ENCODE measurements at places on chromosomes 3 and 15.
A peak's percentile ranks its signal among the peaks of the same experiment; 100 is the strongest.

- DNase-seq, result no peak
Measured at GRCh38 chr3:184801241-184801785, 10.7 kb upstream of the VPS8 start.

DNA sequence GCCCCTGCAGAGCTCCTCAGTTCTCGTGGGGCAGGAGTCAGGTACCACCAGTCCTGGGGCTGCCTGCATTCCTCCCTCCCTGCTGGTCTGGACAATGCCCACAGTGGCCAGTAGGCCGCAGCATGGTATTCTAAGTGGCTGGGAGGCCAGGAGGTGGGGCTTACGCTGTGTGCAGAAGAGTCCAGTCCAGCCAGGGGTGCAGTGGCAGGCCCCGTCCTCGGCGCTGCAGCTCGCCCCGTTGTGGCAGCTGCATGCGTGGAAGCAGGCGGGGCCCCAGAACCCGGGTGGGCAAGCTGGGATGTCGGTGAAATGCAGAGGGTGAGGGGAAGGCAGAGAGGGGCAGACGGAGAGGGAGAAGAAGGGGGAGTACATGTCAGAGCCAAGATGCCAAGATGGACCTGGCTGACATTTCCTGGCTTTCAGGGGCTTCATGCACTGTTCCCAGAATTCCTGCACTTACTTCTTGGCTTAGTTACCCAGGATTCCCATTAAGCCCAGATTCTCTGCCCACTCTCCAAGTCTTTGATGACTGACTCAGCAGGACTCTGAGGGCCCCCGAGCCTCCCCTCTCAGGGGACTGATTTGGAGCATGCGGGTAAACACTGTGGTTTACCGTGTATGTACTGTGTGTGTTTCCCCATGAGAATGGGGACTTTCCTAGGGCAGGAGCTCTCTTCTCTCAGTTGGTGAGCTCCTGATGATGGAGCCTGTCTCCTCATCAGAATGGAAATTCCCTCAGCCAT lies 47.5 kb downstream of the RAB11A start:
- DNase-seq, result peak; percentile 62

- DNase-seq, result no peak
Measured at GRCh38 chr3:53190659-53191058, 29.6 kb downstream of the PRKCD start.

DNA sequence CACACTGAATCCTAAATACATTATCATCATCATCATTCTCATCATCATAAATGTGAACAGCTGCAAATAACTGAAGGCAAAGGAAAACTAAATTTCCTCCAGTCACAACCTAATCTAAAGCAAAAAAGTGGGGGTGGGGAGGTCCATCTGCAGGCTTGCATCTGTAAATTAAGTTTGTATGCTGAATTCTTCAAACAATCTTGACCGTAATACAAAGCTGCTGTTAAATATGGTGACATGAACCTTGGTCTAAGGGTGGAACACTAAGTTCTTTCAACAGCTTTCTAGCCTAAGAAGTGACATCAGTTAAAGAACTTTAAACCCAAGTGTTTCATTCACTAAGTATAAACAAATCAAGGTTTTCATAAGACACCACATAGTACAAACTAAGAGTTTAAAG lies 4.3 kb downstream of the LRRFIP2 start:
- DNase-seq, result no peak

GRCh38 chr15:89035150-89035549 lies 53.1 kb upstream of the ABHD2 start:
- no peak for DNase-seq

DNA sequence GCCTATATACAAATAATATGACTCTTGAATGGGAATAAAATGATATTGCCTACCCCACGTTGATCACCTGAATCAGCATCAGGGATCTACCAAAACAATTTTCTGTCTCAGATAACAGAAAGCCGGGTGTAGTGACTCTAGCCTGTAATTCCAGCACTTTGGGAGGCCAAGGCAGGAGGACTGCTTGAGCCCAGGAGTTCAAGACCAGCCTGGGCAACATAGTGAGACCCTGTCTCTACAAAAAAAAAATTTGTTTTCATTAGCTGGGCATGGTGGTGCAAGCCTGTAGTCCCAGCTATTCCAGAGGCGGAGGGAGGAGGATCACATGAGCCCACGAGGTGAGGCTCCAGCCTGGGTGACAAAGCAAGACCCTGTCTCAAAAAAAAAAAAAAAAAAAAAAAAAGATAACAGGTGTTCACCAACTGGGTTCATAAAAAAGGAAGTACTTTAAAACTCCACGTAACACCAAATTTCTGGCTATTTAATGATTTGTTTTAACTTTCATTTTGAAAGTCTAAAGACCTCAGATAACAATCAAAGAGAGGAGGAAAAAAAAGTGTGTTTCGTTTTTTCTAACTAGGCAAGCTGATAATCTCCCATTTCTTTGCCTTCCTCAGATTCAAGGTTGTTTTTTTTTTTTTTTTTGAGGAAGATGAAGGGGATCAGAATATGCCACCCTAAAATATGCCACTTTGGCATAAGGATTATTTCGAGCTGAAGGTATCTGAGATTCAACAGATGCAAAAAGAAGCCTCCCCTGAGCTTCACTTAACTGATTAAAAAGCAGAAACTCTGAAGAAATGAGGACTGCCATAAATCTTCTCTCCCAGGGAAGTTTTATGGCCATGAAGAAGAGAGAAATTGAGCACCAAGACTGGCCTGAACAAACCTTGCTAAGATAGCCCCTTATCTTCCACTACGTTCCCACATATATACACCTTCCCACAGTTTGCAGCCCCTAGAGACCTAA lies 44.1 kb downstream of the TRANK1 start:
- DNase-seq, result no peak

DNA sequence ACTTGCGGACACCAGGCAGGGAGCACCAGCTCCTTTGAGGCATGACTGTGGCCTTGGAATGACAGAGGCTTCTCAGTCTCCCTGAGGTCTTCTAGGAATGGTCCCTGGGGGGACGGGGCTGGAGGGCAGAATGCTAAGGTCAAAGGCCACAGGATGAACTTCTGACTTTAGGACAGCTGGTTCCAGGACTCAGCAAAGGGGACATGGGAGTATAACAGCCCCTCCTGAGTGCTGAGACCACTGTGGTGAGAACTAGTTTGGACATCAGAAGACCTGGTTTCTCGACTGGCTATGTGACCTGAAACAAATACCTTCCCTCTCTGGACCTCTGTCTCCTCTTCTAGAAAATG lies 17.8 kb downstream of the ITGA11 start:
- DNase-seq, result no peak

GRCh38 chr15:74458473-74458872 lies 2.5 kb downstream of the UBL7 start:
- no peak for DNase-seq

GRCh38 chr3:13682331-13683013 lies 133.5 kb downstream of the FBLN2 start:
- DNase-seq, result no peak

GRCh38 chr3:13229273-13229949 lies 156.2 kb upstream of the IQSEC1 start:
- DNase-seq, result peak; percentile 13

GRCh38 chr3:38627956-38628355 lies 21.5 kb downstream of the SCN5A start:
- DNase-seq, result no peak

GRCh38 chr3:196590279-196590678 lies 21.8 kb downstream of the FBXO45 start:
- no peak for DNase-seq

DNA sequence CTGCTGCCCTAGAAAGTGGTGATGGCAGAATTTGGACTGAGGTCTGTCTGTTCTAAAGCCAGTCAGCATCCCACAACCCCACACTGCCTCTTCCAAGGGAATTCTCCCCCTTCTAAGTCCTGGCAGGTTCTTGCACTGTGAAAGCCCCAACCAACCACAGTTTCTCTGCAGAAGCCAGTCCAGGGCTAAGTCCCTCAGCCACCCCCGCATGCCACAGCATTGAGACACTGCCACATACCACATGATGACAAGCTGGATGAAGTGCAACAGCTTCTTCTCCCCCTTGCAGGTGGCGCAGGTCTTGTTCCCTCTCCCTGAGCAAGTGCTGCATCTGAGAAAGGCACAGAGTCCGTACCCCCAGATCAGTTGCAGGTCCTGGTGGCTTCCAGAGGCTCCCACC lies 18.6 kb downstream of the SSUH2 start:
- peak; percentile 83 for DNase-seq

DNA sequence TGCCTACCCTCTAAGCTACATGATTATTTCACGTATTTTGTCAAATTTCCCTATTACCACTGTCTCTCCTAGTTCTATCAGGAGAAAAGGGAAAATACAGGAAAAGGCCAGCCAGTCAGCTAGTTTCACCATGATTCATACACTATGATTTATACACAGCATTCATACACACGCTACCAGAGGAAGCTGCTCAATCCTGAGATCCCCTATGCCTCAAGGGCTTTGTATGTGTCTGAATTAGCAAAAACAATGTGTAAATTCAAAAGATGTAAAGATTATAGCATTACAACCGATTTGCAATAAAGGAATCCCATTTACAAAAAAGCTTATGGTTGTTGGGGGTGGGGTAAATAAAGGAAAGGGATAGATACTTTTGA lies 3.1 kb upstream of the ACKR4 start:
- DNase-seq, result peak; percentile 90

GRCh38 chr15:59550530-59550929 lies 61.1 kb upstream of the GCNT3 start:
- DNase-seq, result no peak

GRCh38 chr3:165796701-165797100 lies 40.5 kb downstream of the BCHE start:
- no peak for DNase-seq

DNA sequence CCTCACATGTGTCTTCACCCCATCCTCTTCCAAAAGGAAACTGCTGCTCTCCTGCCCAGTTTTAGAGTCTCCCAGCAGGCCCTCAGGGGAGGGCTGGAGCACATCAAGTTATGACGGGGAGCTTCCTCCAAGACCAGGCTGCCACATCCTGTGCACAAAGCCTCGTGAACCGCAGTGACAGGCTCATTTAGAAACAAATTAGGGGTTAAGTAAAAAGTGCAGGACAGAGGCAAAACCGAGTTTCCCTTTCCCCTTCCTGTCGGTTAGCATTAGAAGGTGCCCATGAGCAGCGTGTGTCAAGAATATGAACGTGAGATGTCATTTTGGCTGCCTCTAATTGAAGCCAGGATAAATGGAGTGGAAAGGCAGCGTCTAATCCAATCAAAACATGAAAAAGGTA lies 199.7 kb downstream of the ARRDC4 start:
- DNase-seq, result peak; percentile 27

- no peak for DNase-seq
Measured at GRCh38 chr15:101149864-101150722, 101.8 kb downstream of the CHSY1 start.

DNA sequence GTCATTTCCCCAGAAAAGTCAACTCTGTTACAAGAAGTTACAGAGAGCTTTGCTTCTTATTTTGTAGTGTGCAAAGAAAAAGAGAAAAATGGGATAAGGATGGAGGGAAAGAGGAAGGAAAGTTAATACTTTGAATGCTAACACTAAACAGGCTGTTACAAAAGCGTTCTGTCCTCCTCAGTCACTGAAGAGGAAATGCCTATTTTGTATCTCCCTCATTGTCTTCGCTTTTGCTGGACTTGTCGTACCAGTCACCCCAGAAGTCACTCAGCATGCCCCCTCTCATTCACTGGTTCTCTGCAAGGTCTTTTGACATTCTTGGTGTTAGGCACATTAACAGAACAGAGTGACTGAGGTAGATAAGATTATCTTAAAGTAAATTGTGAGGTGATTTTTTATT lies 129.6 kb downstream of the ALCAM start:
- no peak for DNase-seq

DNA sequence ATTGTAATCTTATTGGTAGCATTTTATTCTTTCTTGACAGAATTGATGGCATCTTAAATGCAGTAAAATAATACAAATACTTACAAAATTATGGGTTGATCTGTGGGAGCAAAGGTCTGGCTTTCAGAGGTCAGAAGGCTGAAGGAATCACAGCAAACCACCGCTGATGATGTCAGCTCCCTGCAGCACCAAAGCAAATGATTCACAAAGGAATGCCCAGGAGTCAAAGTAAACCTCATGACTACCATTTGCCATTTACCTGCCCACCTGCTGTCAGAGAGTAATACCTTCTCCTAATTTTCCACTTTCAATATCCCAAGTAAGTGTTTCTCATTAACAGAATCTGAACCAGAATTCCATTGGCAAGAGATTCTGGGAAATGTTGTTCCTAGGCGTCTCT lies 46.1 kb downstream of the CPA3 start:
- DNase-seq, result no peak

DNA sequence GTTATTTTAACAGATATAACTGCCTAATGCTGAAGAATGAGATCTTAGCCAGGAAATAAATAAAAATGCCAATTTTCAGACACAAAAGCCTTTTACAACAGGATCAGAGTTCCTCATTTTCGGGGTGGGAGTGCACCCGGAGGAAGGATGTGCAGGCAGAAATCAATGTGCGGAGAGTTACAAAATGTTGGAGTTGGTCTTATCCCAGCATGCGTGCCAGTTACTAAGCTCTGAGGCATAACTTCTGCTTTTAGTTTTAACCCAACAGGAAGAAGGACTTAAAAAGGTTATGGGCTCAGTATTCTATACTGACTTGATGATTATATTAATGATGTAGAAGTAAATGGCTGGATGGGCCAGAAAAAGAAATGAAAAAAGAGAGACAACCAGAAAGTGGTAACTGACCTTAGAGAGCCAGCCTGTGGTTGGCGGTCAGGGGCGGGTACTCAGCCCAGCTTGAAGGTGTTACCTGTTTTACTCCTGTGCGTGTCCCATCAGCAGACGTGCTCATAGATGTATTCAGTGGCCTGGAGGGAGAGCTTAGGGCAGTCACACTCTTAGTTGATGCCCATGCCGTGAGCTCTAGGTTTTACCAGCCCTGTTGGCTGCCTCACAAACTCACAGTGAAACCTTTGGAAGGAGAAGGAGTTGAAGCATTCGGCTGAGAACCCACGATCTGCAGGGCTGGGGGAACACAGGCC lies 164.7 kb downstream of the SV2B start:
- no peak for DNase-seq

DNA sequence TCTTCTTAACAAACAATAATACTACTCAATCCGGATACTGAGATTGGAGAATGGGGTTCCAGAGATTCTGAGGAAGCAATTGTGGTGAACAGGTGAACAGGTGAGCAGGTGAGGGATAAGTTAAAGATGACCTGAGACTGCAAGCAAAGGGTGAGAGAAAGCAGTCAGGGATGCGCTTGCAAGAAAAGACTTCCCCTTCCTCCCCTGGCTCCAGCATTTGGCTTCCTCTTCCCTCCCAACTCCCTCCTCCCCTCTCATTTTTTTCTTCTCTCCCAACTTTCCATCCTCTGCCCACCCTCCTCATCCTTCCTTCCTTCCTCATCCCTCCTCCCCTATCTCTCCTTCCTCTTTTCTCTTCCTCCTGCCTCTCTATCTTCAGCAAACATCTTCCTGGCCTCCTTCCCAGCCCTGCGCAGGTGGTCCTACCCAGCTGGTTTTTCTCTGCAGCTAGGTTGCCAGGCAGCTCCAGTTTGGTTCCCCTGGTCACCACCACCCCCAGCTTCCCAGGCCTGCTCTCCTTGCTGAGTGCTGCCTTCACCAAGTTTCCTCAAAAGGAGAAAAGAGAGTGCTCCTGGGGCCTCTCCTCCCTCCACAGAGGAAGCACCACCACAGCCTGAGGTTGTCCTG lies 10.4 kb upstream of the VIPR1 start:
- no peak for DNase-seq

- DNase-seq, result no peak
Measured at GRCh38 chr15:49964551-49964950, 154.5 kb downstream of the ATP8B4 start.

GRCh38 chr3:46542801-46543201 lies 23.3 kb downstream of the LRRC2 start:
- no peak for DNase-seq

Measured in fibroblast of skin of back (primary cell).